ENCODE measurements at places on chromosomes 2 and 18.

GRCh38 chr18:346600-346999 lies 78.8 kb upstream of the THOC1 start:
- no peak for DNase-seq

DNA sequence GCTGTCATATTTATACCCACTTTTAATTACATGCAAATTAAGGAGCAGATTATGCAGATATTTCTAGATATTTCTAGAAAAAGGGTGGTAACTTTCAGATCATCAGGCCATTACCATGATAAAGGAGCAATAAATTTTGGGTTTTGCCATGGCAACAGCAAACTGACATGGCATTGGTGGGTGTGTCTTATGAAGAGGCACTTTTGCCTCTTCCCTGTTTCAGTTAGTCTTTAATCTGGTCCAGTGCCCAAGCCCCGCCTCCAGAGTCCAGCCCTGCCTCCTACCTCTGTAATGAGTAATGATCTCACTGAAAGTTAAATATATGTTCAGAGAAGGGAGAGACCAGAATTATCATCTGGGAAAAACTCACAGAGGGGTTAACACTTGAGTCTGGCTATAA lies 124.8 kb downstream of the SCG2 start:
- DNase-seq = no peak

DNA sequence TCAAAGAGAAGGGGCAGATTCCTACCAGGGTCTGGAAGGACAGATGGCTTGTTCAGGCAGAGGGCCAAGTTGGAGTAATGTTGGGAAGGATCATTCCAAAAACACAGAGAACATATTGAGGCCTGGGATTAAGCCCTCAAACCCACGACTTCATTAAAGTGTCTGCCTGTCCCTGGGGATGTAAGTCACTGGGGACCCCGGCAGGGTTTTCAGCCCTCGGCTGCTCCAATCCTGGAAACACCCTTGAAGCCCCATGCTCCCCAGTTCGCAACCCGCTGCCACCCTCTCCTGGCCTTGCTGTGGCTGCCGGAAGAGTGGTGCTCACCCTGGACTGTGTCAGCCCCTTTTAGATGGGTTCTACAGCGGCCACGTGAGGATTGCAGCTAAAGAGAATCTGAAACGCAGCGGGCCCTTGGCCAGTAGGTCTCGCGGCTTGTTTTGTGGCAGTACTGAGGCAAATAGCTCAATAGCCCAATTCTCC lies 79.9 kb downstream of the EPAS1 start:
- DNase-seq = no peak

DNA sequence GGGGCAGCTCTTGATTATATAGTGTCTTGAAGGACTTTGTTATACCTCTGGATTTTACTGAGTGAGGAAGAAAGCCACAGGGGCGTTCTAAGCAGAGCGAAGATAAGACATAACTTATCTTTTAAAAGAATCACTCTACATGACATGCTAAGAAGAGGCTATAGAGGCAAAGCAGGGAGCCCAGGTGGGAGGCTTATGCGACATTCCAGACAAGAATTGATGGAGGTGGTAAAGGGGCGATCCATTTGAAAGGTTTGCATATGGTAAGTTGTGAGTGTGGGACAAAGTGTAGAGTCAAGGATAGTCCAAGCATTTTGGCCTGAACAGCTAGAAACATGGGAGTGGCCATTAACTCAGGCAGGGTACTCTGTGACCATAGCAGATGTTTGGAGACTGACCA lies 49.8 kb downstream of the LYPD6 start:
- no peak for DNase-seq

GRCh38 chr2:181462033-181462432 lies 4.8 kb downstream of the ITGA4 start:
- DNase-seq = no peak

DNA sequence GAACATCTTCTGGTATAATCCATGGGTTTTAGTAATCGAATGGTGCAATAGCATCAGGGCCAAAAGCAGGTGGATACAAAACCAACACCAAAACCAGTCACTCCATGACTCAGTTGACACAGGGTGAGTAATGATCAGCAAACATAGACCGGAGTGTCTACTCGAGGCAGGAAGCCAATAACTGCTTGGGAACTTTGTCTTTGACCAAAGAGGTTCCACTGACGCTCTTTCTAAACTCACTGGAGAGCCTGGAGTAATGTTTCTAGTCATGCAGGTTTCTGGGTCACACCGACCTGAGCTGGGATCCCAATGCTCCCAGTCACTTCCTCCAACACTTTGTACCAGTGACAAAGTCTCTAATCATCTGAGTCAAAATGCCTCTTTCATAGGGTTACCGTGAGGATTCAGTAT lies 30.9 kb downstream of the MREG start:
- no peak for DNase-seq

DNA sequence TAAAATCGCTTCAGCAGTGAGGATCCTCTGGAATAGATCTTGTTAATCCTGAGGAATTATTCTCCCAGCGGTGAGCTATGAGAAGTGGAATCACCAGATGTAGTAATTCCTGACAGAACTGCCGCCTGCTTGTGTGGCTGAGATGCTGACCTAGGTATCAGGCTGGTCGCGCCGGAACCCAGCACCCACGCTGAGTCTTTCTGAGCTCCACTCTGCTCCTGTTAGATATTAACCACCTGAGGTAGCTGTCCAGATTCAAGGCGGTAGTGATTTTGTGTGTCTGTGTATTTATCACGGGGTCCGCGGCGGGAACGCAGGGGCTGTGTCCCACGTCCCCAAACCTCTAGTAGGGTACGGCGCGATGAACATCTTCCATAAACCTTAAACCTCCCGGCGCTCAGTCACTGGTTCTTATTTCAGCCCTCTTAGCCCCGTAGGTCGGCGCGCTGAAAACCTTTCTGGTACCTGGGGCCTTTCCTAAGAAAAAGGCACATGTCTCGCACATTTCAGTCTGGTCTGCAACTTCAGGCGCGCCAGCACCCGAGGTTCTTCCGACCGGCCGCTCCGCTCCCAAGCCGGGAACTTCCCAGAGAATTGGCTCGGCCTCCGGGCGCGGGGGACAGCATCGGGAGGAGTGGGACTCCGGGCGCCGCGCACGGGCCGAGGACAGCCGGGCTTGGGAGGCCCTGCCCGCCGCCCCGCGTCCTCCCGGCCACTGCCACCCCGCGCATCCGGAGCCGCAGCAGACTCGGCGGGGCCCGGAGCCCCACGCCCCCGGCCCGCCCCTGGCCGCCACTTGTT lies 542 bp upstream of the CNNM3 start:
- DNase-seq = no peak

GRCh38 chr18:3790703-3791102 lies 340.7 kb downstream of the TGIF1 start:
- DNase-seq = no peak

- no peak for DNase-seq
These were observed 419.7 kb upstream of the TNP1 start for GRCh38 chr2:217279556-217279955.

DNA sequence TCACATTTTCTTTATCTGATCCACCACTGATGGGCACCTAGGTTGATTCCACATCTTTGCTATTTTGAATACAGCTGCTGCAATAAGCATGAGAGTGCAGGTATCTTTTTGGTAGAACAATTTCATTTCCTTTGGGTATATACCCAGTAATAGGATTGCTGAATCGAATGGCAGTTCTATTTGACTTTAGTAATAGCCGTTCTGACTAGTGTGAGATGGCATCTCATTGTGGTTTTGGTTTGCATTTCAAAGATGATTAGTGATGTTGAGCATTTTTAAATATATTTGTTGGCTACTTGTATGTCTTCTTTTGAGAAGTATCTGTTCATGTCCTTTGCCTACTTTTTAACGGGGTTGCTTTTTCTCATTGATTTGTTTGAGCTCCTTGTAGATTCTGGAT lies 72.3 kb downstream of the CCDC138 start:
- DNase-seq = no peak

GRCh38 chr2:16218161-16218560 lies 277.8 kb downstream of the MYCN start:
- no peak for DNase-seq

DNA sequence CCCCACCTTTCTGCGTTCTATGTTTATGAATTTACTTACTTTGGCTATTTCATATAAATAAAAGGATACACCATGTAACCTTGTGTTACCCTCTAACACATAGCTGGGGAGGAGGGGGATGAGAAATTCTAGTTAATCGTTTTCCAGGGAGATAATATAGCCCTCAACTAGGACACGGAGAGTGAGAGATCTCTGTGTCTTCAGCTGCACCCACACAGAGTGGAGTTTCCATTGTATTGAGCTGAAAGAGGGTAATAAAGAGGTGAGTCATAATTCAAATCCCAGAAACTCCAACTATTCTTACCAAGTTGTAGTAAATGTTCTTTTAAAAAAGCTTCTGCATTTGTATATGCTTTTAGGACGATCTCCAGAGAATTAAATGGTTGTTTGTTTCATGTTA lies 110.1 kb upstream of the SULT1C3 start:
- DNase-seq = no peak

- no peak for DNase-seq
These were observed 17.9 kb downstream of the SERPINB8 start for GRCh38 chr18:63987743-63988142.

DNA sequence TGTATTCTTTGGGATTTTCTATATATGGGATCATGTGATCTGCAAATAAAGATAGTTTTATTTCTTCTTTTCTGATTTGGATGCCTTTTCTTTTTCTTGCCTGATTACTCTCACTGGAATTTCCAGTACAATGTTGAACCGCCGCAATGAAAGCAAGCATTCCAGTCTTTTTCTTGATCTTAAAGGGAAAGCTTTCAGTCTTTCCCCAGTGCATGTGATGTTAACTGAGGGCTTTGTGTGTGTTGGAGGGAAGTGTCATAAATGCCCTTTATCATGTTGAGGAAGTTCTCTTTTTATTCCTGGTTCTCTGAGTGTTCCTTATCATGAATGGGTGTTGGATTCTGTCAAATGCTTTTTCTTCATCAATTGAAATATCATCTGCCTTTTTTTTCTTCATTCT lies 16.9 kb upstream of the CYBRD1 start:
- DNase-seq = no peak

DNA sequence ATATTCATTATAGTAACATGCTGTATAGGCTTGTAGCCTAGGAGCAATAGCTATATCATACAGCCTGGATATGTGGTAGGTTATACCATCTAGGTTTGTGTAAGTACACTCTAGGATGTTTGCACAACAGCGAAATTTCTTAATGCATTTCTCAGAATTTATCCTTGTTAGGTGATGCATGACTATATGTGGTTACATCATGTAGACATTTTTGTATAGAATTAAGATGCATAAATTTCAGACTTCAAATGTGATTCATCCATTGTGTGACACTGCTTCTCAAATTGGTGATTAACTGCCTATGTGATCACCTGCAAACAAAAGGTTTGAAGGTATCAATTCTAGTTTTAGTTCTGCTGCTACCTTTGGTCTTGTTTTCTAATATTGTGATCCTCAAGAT lies 1787.0 kb upstream of the PIK3C3 start:
- no peak for DNase-seq

GRCh38 chr2:201936817-201937216 lies 96.8 kb upstream of the FZD7 start:
- no peak for DNase-seq

DNA sequence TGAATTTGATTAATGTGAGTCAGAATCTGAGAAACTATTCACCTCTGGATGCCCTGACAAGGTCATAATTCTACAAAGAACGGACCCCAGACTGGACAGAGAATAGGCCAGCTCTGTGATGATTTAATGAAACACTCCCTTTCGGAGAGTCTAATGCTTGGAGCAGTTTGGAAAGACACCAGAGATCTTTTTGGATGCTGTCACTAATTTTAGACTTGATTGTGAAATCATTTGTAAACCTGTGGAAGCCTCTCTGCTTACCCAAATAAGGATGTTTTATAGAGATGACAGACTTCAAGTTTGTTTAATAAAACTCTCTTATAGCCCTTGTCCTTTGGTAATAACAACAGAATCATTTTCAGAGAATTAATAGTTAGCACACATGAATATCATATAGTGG lies 83.5 kb downstream of the MYL12B start:
- no peak for DNase-seq

GRCh38 chr18:37450434-37451132 lies 115.0 kb downstream of the CELF4 start:
- no peak for DNase-seq

DNA sequence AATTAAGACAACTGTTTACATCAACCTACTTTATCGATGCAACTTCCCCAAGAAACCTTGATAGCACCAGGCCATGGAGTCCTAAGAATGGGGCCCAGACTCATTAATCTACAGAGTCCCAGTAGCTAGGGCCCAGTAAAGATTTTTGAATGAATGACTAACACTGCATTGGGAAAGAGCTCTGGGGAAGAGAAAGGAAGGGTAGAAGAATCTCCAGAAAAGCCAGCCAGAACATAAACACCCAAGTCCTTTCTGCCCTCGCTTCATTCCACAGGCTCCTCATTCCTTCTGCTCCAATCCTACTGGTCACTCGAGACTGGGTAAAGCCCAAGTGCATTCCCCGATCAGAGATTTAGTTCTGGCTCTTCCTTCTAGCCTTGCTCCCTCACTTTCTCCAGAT lies 44.3 kb downstream of the CYRIA start:
- no peak for DNase-seq

All from GM18507 (cell line).